ENCODE measurements at places on chromosomes 2 and 18. TPM values are rescaled to one million over a fixed set of nuclear protein-coding genes. Genes with fewer than 3 reads are reported as not detected.

GRCh38 chr2:147689220-147689909, 155.5 kb upstream of the ACVR2A start:
- H3K27me3 ChIP-seq: no peaks in the 10 kb centered on the region
- no peak overlapping the region for H3K27ac ChIP-seq
- H3K4me3 ChIP-seq: no peak overlapping the region
- H3K36me3 ChIP-seq: no peaks in the 10 kb centered on the region
- peaks cover 12% of the 10 kb centered on the region for H3K4me1 ChIP-seq
- DNase-seq: peak; percentile 77

The POTEI gene
- total RNA-seq: 0.11 TPM

DNA sequence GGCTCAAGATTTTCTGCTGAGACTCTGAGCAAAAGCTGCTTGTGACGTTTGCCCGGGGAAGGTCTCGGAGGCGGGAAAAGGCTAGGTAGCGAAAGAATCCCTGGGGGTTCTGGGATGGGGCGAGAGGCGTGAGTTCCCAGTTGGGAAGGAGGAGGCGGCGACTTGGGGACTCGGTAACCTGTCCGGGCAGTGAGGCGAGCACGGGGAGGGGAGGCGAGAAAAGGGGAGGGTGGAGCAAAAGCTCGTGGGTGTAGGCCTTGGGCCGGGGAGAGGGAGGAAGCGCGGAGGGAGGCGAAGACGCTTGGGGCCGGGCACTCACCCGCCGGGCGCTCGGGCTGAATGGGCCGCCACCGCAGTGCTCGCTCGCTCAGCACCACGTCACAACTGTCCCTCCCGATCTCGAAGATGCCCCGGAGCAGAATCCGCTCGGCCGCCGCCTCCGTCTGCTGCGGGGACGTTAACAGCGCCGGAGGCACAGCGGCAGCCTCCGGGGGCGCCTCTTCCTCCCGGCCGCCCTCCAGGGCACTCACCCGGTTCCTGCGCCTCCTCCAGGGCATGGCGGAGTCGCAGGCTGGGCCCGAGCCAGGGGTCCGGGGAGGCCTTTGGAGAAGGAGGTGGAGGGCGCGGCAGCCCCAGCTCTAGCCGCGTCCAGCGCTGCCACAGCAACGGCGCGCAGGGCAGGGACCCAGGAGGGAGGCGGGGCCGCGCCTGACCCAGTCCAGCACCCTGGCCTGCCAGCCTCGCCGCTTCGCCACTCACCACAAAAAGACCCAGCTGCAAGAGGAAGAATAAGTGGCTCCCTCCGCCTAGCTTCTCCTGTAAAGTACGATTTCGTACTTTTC, at the start of gene CERKL:
TSS of gene CERKL (minus strand) at position 656 of the 842 bp plus-strand sequence. CDS start at position 557, 99 bp downstream.
- peaks cover 12% of the 10 kb centered on the region for H3K27me3 ChIP-seq
- H3K4me1 ChIP-seq: no peaks in the 10 kb centered on the region
- H3K36me3 ChIP-seq: no peaks in the 10 kb centered on the region
- no peak within 1 kb of the TSS for H3K27ac ChIP-seq
- no peak for DNase-seq

DNA sequence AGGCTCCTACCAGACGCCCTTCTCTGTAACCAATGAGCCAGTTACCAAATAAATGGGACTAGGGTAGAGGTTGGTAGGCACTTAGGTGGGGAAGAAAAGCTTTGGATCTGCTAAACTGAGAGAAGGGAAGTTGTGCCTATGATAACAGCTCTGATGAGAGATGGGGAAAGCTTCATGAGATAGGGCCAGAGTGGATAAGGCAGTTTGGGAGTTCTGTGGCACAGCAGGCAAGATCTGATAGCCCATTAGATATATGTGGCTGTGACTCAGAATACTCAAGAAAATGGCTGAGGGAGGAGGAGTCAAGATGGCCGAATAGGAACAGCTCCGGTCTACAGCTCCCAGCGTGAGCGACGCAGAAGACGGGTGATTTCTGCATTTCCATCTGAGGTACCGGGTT, 99.8 kb downstream of the PDE11A start:
- H3K4me1 ChIP-seq: no peaks in the 10 kb centered on the region
- DNase-seq: no peak
- no peak overlapping the region for H3K27ac ChIP-seq
- H3K27me3 ChIP-seq: no peaks in the 10 kb centered on the region
- no peak overlapping the region for H3K4me3 ChIP-seq
- no peaks in the 10 kb centered on the region for H3K36me3 ChIP-seq

The KIF5C gene
- total RNA-seq: 0.37 TPM

The ACMSD gene
- total RNA-seq: not detected

Data from GM12878 (cell line).